ENCODE measurements at places on chromosomes 11 and 22.
A peak's percentile ranks its signal among the peaks of the same experiment; 100 is the strongest.

DNA sequence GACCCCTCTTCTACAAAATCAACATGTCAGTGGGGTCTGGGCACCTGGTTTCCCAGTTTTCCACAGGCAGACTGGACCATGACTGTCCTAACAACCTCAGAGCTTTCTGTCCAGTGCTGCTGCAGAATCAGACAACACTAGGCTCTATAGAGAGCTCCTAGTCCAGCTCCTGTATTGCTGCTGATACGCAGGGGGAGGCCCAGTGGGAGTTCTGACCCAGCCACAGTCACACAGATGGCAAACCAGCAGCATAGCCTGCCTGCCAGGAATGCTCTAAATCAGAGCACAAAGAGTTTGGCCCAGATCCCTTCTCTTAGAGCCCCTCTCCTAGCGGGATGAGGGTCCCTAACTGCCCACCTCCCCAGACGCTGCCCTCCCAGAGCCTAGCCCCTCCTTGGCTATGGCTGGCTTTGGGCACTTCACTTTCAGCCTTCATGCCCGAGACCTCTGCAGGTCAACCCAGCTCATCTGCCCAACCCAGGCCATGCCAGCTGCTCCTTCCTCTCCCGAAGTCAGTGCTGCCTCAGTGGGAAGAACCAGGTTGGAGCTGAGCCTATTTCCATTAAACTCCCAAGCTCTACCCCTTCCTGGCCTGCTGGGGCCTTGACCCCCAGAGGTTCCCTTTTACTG lies 15.8 kb upstream of the SLCO2B1 start:
- no peak for DNase-seq

DNA sequence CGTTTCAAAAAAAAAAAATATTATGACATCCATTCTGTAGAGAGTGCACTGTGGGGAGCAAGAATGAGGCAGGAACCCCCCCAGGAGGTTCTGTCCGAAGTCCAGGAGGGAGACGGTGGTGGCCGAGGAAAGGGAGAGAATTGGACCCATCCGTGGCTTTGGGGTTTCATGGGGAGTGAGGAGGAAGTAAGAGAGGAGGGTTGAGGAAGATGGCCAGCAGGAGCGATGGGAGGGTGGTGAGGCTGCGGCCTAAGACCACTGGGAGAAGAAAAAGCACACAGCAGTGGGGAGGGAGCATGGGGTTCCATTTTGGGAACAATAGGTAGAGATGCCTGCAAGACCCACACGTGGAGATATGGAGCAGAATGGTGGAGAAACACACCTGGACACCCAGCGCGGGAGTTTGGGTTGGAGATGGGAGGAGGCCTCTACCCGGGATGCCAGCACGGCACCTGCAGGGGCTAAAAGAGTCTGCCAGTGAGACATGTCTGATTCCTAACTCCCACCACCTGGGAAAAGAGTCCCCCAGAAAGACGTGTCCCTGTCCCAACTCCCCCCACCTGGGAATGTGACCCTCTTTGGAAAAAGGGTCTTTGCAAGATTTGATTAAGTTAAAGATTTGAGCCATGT lies 72.5 kb upstream of the SHANK2 start:
- no peak for DNase-seq

- DNase-seq = no peak
These were observed 34.3 kb downstream of the MTMR3 start for GRCh38 chr22:29917052-29917902.

- DNase-seq = no peak
These were observed 4.5 kb downstream of the OSM start for GRCh38 chr22:30262112-30262511.

- no peak for DNase-seq
These were observed 973.2 kb downstream of the NTM start for GRCh38 chr11:132343445-132344175.

DNA sequence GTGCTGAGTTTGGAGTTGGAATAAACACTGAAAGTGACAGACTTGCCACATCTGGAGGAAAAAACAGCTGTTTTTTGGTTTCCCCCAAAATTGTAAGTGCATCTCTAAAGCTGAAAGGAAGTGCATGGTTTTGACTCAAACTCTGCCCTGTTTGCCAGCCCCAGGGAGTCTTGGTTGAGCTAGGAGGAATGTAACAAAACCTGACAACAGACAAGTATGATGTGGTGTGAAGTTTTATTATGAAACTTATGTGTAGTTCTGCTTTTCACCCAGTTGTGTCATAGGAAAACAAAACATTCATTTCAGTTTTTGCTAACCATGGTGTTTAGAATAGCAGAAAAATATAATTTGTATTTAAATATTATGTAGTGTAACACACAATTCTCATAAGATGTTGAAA lies 31.7 kb upstream of the PDE3B start:
- no peak for DNase-seq

- DNase-seq = peak; percentile 52
These were observed 38.6 kb upstream of the BMAL1 start for GRCh38 chr11:13238879-13239514.

DNA sequence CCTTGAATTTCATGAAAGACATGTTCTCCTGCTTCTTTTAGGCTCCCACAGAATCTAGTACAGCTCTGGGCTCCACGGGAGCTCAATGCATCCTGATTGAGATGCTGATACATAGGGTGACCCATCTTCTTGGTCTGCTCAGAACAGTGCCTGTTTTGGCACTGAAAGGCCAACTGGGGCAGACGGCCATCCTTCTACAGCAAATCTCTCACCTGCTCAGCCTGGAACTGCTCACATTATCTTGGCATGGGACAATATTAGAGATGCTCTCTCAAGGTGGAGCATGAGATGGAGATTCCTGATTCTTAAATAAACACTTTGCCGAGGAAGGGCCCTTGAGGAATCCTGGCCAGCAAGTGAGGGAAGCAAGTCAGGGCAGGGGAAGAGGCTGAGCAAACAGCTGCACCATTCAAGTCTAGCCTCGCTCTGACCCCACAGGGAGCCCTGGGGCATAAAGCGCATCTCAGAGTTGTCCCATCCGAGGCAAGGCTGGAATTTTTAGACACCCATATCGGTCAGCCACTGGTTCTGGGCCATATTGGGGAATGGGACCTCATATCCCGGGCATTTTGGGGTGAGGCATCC lies 58.4 kb upstream of the CSNK2A3 start:
- DNase-seq = no peak

DNA sequence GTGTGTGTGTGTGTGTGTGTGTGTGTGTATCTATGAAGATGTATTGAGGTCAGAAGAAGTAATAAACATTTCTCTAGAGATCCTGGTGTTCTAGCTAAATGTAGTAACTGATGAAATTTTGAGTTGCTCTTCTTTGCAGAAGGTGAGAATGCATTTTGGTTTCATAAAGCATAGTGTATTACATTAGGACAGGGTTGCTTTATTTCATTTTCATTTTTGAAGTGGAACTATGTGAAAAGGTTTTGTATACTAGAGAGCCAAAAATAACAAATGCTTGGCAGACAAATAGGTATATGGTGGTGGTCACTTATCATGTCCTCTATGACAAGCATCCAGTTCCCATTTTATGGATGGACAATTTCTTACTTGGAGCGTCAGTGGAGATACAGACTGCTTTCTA lies 99.0 kb downstream of the CASP12 start:
- no peak for DNase-seq

DNA sequence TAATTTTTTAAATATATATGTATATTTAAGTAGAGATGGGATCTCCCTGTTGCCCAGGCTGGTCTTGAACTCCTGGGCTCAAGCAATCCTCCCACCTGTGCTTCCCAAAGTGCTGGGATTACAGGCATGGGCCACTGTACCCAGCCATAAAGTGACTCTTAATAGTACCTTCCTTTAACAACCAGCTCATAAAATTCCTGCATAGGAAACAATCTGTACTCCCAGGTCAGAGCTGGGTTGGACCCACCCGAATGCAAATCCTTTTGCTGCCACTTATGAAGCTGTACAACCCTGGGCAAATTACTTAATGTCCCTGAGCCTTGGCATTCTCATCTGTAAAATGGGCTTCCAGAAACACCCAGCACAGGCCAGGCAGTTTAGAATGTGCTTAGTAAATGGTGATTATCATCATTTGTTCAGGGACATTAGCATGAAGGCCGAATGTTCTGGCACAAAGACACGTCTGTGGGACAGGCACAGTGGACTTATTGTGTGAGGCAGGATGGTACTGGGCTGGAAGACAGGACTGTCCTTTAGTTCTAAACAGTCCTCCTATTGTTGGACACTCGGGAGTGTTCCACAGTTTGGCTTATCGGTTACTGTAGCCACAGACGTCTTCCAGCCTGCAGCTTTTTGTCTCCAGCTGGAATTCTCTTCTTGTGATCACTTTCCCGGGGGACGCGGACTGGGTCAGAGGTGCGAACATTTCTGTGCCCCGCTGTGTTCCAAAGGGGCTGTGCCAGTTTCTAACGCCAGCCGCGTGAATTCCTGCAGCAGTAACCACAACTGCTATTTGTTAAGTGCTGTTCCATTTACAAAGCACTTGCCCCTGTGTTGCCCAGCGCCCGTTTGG lies 6.0 kb downstream of the PDXP start:
- no peak for DNase-seq

DNA sequence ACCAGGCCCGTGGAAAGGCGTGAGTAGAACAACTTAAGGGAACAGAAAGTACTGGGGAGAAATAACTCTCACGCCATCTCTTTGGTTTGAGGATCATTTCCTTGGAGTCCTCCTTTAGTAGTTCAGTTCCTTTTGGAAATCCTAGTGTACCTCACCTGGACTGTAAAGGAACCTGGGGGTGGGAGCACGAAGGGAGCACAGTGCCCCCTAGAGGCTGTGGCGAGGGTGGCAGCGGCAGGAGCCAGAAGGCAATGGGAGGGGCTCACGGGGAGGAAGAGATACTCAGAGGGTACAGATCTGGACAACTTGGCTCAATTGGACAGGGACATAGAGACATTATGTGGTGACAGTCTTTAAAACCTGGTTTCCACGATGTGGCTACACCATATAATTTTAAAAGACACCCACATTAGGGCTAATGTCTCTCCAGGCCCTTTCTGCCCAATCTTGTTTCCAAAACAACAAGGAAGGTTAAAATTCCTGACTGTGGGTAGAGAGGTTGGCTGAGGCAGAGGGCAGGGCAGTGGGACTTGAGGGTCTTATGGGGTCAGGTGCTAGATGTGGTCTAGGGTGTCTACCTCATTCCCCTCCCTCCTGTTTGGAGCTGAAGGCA lies 87.0 kb downstream of the CSNK2A3 start:
- DNase-seq = peak; percentile 54

DNA sequence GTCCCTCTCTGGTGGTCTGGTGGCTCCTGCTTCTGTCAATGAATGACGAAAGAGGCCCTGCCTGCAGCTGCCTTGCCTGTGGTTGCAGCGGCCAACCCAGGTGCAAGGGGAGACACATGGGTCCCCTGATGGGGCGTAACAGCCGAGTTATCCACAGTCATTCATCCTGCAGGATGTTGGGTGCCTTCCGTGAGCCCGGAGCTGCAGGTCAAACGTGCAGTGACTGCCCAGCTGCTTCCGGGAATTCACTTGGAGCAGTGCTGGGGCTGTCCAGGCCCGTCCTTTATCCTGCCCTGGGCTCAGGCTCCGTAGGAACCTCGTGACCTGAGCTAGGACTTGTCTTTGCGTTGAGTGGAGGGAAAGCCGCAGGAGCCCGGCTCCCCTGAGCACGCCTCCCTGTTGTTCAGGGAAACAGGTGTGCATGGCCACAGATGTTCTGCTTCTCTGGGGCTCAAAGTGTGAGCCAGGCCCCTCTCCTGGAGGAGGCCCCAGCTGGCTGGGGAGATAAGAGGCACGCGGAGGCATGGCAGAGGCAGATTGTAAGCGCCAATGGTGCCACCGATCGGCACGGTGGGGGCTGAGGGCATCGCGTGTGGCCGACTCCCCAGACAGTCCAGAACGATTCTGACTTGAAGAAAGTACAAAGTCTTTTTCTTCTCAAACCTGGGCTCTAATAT lies 635.4 kb downstream of the BRD1 start:
- no peak for DNase-seq

DNA sequence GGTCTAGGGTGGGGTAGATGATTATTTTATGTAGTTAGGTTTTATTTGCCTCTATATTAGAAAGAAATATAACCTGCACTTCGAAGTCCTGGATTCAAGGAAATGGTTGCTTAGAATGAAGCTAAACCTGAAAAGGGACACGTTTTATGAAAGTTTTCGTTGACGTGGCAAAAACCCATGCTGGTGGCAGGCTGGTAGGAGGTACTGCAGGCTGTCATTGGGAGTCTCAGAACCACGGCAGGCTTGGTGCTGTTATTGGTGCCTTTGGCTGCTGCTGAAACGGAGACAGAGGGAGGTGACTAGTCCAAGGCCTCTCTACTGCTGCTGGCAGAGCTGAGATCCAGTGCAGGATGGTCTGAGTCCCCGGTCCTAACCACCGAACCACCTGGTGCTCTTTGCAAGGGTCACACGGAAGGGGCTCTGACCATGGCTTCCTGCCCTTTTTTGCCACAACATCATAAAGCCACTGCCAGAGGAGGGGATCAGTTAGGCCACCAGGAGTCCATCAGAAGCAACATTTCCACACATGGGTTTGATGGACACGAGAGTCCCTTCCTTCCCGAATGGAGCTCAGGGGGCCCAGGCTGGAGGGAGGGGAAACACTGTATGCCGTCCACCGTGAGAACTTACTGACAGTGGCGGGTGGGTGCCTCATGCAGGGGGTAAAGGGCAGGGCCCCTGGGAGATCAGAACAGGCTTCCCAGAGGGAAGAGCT lies 13.4 kb downstream of the CSF2RB start:
- no peak for DNase-seq

- DNase-seq = no peak
These were observed 281.7 kb downstream of the LRRC4C start for GRCh38 chr11:41177791-41178190.

- no peak for DNase-seq
These were observed 759 bp downstream of the ROBO4 start for GRCh38 chr11:124896821-124897391.

- no peak for DNase-seq
These were observed 33.9 kb upstream of the RIC3 start for GRCh38 chr11:8202516-8203413.

- no peak for DNase-seq
These were observed 128.7 kb downstream of the CTTN start for GRCh38 chr11:70527046-70527395.

- DNase-seq = peak; percentile 39
These were observed 29.4 kb downstream of the GUCD1 start for GRCh38 chr22:24525416-24526037.

- no peak for DNase-seq
These were observed 615.4 kb upstream of the B3GAT1 start for GRCh38 chr11:135027461-135027860.

DNA sequence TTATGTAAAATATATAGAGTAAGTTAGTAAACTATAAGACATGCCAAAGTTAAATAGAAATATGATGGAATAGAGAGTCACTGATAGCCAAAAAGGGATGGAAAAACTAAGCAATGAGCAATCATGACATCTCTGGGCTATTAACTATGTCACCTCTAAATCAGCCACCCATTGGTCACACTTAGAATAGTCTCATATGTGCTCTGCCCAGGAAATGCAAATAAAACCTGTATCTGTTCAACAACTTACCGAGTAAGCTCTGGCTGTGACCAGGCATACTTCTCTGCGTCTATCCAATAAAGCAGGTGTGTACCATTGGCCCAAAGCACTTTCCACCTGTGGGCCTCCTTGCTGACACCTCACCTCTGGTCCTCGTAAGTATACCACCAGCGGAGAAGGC lies 1.6 kb upstream of the ARL14EP start:
- DNase-seq = no peak
